ENCODE measurements at places on chromosomes 5 and 9.

- DNase-seq = no peak
Observed at GRCh38 chr5:14266686-14267085, 123.5 kb downstream of the TRIO start.

DNA sequence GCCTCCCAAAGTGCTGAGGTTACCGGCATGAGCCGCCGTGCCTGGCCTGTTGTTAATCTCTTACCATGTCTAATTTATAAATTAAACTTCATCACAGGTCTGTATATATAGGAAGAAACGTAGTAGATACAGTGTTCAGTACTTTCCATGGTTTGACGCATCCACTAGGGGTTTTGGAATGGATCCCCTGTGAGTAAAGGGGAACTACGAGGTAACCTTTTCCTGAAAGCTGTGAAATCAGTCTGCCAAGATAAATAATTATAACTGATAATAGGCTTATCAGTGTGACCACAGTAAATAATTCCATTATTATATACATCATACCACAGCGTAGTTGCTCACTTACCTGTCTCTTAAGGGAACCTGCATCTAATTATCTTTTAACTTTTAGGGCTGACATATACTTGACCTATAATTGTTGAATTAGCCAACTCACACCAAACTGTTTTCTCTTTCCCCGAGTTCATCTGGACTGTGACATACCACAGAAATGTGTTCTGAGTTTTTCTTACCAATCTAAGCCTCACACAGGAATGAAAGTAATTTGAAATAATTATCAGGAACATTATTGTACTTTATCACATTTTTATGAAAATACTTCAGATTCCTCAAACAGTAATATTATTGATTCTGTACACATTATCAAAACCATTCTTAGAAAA, 42.9 kb downstream of the DAPK1 start:
- DNase-seq = no peak

DNA sequence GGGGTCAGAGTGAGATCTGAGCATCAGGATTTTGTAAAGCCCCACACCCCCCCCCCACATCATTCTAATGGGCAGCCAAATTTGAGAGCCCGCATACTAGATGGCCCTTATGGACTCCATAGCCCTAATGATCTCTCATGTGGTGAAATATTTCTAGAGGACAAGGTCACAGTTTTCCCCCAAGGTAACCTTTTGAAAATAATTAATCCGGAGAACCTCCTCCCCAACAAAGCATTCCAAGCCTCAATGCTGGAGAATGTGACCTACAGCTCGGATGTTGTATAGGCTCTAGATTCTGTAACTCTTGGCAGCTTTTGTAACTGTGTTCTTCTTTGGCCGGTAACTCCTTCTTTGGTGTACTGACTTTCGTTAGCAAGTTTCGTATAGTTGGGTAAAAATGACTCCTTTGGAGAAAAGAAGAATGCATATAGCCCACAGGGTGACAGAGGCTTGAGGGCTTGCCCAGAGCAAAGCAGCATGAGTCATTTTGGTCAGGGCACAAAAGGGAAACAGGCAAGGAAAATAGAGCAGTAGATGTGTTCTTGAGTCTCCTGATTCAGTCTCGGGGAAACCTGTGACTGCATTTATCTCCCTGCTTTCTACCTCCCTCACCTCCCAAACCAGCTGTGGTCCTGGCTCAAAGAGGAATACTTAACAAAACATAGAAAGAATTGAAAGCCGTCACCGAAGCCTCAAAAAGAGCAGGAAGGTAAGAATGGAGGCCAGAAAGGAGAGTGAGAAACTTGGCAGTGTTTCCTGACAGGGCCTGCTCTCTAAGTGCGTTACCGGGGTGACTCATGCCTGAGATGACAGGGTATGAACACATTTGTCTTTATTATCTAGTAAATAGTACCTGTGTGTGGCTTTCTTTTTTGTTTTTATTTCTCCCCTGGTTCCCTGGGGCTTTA, 6.6 kb upstream of the XPA start:
- DNase-seq = peak; percentile 45

- DNase-seq = no peak
Observed at GRCh38 chr9:130336885-130337284, 71.3 kb downstream of the HMCN2 start.

DNA sequence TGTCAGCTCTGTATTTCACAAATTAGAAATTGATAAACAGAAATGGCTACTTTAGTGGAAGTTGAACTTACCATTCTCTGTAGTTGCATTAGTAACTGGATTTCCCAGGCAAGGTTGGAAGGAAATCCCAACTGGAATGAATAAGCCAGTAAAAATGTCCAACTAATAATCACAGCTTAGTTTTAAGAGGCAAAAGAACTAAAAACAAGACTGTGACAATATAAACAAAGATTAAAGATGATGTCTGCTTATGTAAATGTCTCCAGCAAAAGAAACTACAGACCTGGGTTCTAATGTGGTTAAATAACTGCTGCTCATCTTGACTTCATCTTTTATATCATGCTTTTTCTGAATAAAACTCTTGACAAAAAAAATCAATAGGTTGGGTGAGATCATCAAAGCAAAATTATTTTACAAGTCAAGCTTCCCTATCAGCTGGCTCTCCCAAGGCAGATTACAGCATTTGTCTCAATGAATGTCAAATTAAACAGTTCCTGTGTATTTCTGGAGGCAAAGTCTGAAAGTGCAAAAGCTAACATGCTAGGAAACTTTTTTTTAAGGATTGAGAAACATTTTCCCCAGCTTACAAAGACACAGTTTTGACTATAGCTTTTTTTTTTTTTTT, 62.3 kb upstream of the HMHB1 start:
- no peak for DNase-seq

- DNase-seq = no peak
Observed at GRCh38 chr5:151595411-151595826, 4.3 kb upstream of the FAT2 start.

DNA sequence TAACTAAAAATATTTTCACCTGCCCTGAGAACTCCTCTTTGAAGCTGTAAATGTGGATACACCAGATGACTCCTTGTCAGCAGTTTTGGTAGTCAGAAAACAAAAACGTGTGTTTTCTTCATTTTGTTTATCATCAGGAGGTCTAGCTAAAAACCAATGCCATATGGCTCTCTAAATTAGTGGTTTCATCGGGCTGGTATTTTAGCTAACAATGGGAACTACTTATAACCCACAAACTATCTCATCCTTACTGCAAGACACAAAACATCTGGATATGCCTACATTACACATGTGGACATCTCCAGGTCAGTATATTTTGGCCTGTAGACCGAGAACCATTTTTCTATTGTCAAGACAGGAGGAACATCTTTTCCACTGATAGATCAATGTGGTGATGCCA, 56.2 kb downstream of the GAS1 start:
- no peak for DNase-seq

DNA sequence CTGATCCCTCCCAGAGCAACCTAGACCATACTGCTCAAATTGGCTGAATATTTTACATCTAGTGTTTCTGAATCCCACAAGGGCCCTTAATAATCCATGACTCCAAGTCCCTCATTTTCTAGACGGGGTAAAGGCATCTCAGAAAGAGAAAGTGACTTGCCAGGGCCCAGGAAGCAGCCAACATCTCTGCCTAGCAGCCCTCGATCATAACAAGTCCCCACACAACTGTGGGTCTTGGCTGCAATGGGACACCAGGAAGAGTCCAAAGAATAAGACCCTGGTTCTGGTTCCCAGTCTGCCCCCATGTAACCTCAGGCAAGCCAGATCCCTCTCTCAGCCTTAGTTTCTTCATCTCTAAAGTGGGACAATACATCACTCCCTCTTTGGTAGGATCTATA, 6.3 kb downstream of the ANXA6 start:
- no peak for DNase-seq

GRCh38 chr5:40452874-40453624, 226.7 kb upstream of the PTGER4 start:
- DNase-seq = no peak

DNA sequence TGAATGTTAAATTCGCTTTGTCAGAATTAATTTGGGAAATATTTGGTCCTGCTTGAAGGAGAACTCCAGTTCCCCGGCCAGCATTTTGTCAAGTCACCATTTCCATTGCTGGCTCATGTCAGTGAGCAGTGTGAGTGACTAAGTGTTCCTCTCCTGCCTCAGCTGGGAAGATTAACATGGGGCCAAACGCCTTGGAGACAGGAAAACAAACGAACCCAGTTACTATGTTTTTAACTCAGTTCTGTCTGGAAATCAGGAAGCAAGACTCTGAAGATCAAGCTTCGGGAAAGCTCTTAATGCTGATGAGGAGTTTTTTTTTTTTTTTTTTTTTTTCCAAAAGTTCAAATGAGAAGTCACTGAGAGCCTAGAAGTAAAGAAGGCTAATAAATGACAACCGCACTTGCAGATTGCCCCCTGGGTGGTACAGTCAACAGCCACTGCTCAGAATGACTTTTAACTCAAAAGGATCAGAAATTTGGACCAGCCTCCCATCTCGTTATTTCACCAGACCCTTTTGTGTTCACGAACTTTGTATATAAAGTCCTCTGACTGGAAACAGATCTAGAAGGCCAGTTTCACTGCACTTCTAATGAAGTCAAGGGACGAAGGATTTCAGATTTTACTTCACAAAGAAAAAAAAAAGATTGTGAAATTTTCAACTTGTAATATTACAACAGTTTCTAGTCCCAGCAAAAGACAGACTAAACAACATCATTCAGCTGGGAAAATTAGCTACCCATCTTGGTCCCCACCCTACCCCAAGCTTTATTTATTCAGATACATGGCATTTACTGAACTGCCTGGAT, 121.3 kb downstream of the LHFPL2 start:
- no peak for DNase-seq

GRCh38 chr9:78214492-78214891, 21.4 kb upstream of the CEP78 start:
- DNase-seq = no peak

DNA sequence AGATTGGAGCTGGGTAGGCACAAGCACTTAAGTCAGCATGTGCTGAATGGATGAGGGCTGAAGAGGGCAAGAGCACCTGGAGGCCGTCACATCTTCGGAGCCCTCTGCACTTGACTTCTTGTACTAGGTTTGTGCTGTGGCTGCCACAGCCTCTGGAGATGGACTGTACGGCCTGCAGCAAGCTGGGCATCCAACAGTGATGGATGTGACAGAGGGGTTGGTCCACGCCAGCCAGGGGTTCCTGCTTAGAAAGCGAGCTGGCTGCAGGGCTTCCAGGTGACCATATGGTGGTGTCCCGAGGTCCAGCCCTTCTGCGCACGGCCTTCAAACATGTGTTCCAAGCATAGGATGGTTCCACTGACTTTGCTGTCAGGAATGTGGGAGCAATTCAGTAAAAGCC, 65.1 kb upstream of the PHYKPL start:
- DNase-seq = no peak

Data from activated naive CD4-positive, alpha-beta T cell treated with Interleukin-2 at 50 U/mL for 16 hours (primary cell).